Astrocyte (in vitro differentiated cells and primary cell): ENCODE measurements at places on chromosomes 6 and 20. TPM values are rescaled to one million over a fixed set of nuclear protein-coding genes. Genes with fewer than 3 reads are reported as not detected.

ASIP gene
- not detected in 2 replicates for total RNA-seq

DCDC2 gene
- total RNA-seq: 3.2 and 4.5 TPM in 2 replicates

SLC12A5 gene
- total RNA-seq: 14.6 and 15.2 TPM in 2 replicates

TEAD3 gene
- total RNA-seq: 73.3 and 75.5 TPM in 2 replicates

IPCEF1 gene
- 0.16 and 0.24 TPM in 2 replicates for total RNA-seq

TUBB2B gene
- total RNA-seq: 124 and 144 TPM in 2 replicates

VNN1 gene
- total RNA-seq: 0.07 TPM in 1 of 2 replicates, not detected in the other

DYNLT2 gene
- total RNA-seq: 0.53 and 1.0 TPM in 2 replicates

FAM217B gene
- 20.6 and 23.0 TPM in 2 replicates for total RNA-seq

PXDC1 gene
- total RNA-seq: 58.2 and 64.4 TPM in 2 replicates
